Central memory CD4-positive, alpha-beta T cell (primary cell): ENCODE measurements at places on chromosomes 16 and 17.
A peak's percentile ranks its signal among the peaks of the same experiment; 100 is the strongest.

DNA sequence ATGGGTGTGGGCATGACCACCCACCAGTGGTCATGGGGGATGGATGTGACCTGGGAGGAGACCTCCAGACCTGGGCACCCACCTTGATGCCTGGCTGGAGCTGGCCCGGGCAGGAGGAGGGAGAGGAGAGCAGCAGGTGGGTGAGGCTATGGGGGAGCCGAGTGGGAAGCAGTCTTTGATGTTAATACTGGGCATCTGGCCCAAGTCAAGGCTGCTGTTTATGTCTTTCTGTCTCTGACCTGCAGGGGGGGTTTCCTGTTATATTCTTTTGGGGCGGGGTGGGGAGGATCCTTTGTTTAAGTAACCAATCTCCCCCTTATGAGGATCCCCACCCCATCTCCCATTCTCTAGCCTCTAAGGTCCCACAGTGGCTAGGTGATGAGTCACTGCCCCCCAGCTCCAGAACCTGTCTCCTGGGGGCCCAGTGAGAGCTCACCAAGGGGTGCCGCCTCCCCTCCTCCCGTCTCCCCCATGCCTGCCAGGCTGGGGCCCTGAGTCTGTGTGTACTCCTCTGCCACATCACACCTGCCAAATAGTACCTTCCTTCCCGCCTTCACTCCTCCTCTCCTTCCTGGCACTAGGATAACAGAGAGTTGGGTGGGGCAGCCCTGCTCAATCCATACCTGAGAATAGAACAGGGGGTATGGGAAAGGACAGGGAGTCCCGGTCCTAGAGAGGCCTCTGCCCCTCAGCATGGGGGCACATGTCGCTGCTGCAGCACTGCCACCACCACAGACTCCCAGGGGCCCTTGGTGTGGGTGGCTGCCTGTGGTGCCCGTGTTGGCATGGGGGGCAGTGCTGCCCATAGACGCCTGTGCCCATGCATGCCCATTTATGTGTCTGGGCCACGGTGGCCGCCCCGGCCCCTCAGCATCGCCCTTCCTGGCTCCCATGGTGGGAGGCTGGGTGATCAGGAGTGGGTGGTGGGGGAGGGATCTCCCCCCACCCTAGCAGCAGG, 7.3 kb downstream of the THRA start:
- peak; percentile 31 for DNase-seq

DNA sequence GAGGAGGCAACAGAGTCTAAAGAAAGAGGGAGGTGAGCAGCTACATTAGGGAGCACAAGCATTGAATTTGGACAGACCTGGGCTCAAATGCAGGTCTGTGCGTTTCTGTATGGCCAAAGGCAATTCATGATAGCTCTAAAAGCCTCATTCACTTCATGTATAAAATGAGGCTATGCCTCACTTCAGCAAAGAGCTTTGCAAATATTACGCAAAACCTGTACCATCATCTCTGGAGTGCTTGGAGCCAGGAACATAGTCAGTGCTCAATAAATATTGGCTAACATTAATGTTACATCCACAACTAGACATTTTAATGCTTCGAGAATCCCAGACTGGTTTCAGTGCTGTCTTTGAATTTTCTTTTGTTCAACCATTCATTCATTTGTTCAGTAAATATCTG, 254.7 kb upstream of the CDH11 start:
- DNase-seq = no peak

- no peak for DNase-seq
Observed at GRCh38 chr16:1810536-1810935, 16.1 kb downstream of the HAGH start.

DNA sequence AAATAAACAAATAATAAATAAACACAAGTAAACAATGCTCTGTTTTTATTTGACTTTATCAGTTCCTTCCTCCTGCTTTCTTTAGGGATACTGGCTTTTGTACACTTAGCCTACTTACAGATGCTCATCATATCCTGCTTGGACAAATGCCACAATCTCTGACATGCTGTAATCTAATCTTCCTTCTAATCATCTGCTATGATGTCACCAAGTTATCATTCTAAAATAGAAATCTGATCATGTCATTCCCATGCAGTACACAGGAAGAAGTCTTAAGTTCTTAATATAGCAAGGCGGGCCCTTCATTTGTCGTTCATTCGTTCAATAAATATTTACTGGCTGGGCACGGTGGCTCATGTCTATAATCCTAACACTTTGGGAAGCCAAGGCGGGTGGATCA, 9.1 kb upstream of the UBB start:
- no peak for DNase-seq

- DNase-seq = no peak
Observed at GRCh38 chr16:67540756-67541155, 12.1 kb downstream of the RIPOR1 start.

GRCh38 chr17:17052462-17053221, 10.4 kb downstream of the MPRIP start:
- DNase-seq = no peak

- no peak for DNase-seq
Observed at GRCh38 chr17:80594431-80595269, 50.0 kb downstream of the RPTOR start.

DNA sequence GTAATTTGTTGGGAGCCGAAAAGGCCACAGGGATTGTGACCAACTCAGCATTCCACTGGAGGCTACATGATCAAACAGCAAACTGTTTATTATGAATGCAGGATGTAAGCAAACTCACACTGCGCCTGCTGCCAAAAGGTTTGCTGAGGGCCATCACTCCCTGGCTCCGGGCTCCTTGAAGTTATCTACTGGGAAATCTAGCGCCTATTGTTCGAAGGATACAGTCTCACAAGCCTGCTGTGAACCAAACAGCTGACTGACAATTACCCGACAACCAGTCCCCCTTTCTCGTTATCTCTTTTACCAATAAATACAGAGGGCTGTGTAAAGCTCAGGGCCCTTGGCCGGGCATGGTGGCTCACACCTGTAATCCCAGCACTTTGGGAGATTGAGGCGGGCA, 52.5 kb downstream of the BCL7C start:
- no peak for DNase-seq

DNA sequence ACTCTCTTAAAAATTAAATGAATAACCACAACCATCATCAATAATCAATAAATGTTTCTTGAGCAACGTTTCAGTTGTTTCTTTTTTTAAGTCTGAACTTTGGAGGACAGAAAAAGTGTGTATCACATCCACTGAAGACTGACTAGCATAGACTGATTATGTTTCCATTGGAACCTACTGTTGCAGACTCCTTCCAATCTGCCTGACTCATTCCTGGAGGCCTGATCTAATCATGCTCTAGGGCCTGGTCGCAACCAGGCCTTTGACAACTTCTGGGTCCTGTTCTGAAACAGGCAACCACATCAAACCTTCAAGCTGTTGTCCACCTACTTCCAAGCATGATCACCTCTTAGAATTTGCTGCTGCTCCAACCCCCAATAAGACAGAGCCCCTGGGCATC, 109.2 kb upstream of the NUDT7 start:
- DNase-seq = no peak

GRCh38 chr16:27737513-27737912, 187.6 kb downstream of the KATNIP start:
- DNase-seq = no peak

- no peak for DNase-seq
Observed at GRCh38 chr17:68498479-68499326, 13.5 kb upstream of the PRKAR1A start.

DNA sequence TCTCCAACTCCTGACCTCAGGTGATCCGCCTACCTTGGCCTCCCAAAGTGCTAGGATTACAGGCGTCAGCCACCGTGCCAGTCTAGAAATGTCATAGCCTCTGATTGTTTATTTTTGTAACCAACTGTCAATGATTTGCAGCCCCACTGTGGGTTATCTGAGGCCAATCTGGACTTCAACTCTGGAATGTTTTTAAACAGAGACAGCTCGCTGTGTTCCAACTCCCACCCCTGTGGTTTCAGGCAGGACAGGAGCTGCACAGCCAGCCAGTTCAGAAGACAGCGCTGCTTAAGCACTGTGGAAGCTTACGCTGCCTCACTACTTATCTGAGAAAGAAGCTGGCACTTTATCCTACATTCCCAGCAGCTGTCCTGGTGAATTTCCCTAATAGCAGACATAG, 19.5 kb downstream of the MRM3 start:
- no peak for DNase-seq

DNA sequence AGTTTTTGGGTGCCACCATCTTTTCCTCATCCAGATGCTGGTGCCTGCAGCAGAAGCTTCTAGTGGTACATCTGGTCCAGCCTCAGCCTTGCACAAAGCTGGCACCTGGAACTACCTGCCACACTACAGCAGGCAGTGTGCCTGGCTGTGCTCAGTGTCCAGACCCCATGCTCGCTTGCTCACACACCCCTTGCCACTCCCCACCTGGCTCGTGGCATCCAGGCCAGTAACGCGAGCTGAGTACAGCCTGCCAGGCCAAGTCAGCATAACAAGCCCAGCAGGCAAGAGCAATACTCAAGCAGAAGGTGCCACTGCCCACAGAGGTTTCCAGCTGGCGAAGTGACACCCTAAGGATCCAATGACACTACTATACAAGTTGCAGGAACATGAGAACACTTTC, 29.7 kb upstream of the KIF2B start:
- DNase-seq = no peak

- no peak for DNase-seq
Observed at GRCh38 chr17:16923097-16923903, 48.6 kb downstream of the TNFRSF13B start.

GRCh38 chr16:58836427-58836826, 102.3 kb upstream of the GOT2 start:
- no peak for DNase-seq

DNA sequence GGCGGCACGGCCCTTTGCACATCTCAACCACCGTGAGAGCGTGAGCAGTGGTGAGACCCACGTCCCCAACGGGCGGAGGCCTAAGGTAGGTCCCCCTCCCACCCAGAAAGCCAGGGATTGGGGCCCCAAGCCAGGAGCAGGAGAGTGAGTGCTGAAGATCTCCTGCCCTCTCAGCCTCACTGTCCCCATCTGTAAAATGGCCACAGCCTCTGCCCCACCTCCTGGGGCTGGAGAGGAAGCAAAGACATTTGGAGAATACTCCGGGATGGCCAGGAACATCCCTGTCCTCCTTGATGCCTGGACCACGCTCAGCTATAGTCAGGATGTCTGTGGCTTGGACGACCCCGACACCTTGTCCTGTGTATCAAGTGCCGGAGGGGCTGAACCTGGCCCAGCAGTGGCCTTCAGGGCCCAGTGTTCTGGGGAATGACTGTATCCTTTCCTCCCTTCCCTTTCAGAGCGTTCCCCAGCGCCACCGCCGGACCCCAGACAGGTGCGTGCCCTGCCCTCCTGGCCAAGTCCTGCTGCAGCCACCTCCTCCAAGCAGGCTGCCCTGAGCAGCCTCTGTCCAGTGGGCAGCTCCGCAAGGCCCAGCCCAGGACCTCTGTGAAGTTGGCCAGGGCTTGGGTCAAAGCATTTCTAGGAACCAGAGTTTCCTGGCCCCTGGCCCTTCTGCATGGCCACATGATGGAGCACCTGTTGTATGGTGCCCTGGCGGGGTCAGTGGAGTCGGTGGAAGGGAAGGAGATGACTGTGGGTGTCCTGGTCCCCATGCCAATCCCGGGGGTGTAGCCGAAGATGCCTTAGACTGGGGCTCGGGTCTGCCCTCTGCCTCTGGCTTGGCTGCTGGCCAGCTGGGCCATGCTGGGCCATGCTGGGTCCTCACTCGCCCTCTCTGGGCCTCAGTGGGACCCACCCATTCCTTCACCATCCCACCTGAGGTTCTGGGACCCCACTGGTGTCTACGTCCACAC, 38.4 kb downstream of the ADCY7 start:
- DNase-seq = no peak

GRCh38 chr16:76204249-76204648, 73.0 kb upstream of the CNTNAP4 start:
- no peak for DNase-seq

- peak; percentile 81 for DNase-seq
Observed at GRCh38 chr16:67235816-67236562, 9.1 kb downstream of the TMEM208 start.

- DNase-seq = peak; percentile 28
Observed at GRCh38 chr17:8072729-8073461, 14.6 kb downstream of the ALOX12B start.

DNA sequence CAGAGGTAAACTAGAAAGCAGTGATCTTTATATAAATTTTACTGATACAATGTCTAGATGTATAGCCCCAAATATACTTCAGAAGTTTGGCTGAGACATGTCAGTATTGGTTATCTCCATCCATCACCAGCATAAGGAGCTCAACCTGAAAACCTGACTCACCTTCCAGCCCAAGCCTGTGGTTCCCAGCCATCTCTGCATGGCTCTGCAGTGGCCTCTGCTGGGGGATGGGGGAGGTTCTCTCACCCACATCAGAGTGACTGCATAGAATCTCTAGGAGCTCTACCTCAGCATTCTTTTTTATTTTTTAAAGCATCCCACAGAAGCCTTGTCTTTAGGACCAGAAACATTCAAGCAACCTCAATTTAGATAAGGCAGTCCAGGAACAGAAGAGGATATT, 27.3 kb downstream of the USP7 start:
- peak; percentile 62 for DNase-seq
